ENCODE measurements at places on chromosomes 2 and 18.
A peak's percentile ranks its signal among the peaks of the same experiment; 100 is the strongest.

DNA sequence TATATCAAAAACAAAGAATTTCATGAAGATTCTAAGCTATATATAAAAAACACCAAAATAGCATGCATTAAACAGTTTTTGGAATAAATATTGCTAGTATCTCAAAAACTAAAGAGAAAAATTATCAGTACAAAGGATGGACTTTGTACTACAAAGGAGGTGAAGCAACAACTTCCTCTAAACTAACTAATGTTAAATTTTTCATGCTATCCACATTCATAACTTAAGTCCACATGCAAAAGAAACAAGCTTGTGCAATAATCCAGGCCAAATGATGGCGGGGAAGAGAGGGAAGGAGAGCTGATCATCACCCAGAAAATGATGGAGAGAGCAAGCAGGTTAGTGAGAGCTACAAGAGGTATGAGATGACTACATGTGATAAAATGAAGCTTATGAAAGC is 70.1 kb downstream of the KIDINS220 start:
- DNase-seq, result no peak

- DNase-seq, result peak; percentile 54
Observed at GRCh38 chr2:68925295-68925896, 27.3 kb downstream of the GKN2 start.

- DNase-seq, result no peak
Observed at GRCh38 chr2:31227110-31227509, 6.8 kb upstream of the EHD3 start.

DNA sequence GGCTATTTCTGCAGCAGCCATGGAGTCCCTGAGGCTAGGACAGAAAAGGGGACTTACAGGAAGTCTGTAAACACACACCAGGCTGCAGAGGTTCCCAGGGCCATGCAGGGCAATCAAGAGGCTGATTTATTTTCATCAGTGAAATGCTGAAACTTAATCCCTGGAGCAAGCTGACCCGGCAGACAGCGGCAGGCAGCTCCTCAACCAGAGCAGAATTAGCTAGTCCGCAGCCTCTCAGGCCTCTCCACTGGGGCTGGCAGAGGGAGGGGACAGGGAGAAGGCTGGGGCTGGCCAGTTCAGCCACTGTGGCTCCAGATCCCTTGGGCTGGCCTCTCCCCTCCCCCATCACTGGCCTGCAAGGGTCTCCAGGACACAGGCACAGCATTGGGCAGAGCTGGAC is 136.3 kb downstream of the TNS1 start:
- no peak for DNase-seq

DNA sequence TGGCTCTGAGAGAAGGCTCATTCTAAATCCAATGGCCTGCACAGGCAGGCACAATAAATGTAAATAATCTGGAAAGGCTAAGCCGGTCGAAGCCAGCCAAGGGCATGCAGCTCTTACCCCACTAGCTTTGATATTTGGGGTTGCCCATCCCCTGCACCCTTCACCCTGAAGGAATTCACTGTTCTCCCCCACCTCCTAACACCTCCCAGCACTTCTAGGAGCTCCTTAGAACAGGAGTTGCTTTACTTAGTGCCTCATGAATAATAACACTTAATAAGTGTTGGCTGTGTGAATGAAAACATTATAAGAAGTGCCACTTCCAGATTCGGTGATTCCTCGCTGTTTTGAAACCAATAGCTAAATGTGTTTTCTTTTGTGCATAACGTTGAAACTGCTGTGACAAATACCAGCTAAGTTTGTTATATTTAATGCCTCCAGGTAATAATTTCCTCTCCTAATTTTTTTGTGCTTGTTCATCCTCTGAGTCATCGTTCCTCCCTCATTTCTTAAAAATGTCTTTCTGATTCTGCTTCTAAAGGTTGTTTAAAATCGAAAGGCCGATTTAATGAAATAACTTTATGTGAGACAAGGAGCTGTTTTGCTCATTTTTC is 458.8 kb downstream of the METTL4 start:
- no peak for DNase-seq

DNA sequence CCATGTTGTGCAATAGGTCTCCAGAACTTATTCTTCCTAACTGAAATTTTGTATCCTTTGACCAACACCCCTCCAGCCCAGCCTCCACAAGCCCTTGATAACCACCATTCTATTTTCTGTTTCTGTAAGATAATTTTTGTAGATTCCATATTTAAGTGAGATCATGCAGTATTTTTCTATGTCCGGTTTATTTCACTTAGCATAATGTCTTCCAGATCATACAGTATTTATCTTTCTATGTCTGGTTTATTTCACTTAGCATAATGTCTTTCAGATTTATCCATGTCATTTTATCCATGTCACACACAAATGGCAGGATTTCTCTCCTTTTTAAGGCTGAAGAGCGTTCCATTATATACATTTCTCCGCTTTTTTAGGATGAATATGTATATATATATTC is 24.4 kb upstream of the ONECUT2 start:
- DNase-seq, result no peak

- DNase-seq, result no peak
Observed at GRCh38 chr2:33321236-33321771, 155.1 kb upstream of the RASGRP3 start.

DNA sequence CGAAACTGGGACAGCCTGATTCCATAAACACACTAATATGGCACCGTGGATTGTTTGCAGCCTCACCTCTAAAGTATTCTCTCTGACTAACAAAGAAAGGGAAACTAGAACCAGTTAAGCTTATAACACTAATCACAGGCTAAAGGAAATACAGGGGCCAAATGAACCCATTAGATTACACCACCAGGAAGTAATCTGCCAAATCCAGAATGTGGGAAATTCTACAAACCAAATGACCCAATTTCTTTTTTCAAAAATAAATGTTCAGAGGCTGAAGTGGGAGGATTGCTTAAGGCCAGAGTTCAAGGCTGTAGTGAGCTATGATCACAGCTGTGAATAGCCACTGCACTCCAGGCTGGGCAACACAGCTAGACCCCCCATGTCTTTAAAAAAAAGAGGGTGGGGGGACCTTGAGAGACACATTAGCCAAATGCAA is 1.5 kb upstream of the MPPE1 start:
- peak; percentile 17 for DNase-seq

GRCh38 chr18:43601432-43601831 is 324.1 kb upstream of the SYT4 start:
- DNase-seq, result no peak

DNA sequence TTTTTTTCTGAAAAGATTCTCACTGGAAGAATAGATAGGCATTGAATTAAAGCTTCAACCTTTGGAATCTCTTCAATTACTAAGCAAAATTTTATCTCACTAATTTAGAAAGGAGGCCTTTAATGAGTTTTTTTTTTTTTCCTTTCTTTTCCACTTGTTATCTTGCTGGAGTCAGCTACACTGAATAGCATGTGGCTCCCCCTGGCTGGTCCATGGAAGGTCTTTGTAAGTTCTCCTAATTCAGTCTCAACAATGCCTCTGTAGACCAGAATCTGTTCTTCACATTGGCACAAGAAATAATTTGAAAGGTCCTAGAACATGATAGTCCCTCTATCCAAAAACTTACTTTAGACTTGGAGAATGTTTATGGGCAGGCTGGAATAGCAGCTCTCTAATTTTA is 24.2 kb upstream of the SCN1A start:
- no peak for DNase-seq

GRCh38 chr18:34933909-34934661 is 107.1 kb upstream of the MAPRE2 start:
- no peak for DNase-seq

DNA sequence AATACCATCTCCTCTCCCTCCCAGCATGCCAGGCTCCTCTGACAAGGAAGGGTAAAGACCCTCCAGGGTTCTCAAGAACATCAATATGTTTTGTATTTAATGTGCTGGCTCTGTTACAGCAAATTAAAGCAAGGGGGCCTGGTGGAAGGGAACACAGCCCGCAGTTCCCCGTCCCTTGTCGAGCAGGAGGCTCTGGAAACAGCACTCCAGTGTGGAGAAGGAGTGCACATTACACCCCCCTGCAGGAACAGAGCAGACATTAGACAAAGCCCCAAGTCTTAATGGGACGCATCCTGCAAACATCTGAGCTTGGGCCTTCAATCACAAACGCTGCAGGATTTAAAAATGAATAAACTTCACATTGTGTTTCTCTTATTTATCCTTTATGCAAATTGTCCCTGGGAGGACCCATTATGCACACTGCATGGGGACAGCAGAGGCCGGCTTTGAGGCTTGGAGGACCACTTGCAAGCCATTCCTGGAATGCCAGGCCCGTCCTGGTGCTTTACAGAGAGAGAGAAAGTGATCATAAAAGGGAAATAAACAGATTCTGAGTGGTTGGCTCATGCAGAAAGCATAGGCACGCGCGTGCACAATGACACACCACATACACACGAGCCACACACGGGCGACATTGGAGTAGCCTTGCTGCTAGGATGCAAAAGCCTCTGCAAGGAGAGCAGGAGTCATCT is 328.7 kb downstream of the SMAD2 start:
- DNase-seq, result no peak

GRCh38 chr2:176648700-176649297 is 379.6 kb downstream of the MTX2 start:
- no peak for DNase-seq

GRCh38 chr2:223801736-223802135 is 35.6 kb downstream of the AP1S3 start:
- DNase-seq, result no peak

GRCh38 chr2:57296795-57297517 is 749.6 kb upstream of the VRK2 start:
- DNase-seq, result no peak

DNA sequence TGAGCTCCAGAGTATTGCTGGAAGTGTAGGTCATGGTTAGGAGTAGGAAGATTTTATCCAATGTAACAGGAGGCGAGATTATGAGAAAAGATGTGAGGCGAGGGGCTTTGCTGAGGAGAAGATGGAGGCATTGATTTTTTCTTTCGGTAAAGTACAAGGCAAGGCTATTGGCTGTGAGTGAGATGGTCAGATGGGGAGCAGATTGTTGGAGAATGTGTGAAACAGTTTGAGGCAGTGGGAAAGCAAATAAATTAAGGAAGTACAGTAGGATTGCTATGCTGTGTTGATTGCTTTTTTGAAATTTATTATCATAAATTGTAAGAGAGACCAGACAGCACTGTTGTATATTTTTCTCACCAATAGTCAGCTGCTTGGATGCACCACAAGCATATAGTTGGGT is 173.3 kb downstream of the KCNE4 start:
- no peak for DNase-seq

DNA sequence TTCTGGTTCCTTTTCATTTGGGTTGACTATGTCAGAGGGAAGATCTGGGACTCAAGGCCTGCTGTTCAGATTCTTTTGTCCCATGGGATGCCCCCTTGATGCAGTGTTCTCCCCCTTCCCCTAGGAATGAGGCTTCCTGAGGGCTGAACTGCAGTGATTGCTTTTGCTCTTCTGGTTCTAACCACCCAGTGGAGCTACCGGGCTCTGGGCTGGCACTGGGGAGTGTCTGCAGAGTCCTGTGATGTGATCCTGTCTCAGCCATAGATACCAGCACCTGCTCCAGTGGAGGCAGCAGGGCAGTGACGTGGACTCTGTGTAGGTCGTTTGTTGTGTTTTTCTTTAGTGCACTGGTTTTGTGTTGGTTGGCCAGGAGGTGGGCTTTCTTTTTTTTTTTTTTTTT is 32.1 kb upstream of the RHOB start:
- no peak for DNase-seq

GRCh38 chr2:17303521-17303920 is 214.7 kb downstream of the RAD51AP2 start:
- no peak for DNase-seq

- no peak for DNase-seq
Observed at GRCh38 chr18:24534271-24534670, 73.8 kb downstream of the HRH4 start.

DNA sequence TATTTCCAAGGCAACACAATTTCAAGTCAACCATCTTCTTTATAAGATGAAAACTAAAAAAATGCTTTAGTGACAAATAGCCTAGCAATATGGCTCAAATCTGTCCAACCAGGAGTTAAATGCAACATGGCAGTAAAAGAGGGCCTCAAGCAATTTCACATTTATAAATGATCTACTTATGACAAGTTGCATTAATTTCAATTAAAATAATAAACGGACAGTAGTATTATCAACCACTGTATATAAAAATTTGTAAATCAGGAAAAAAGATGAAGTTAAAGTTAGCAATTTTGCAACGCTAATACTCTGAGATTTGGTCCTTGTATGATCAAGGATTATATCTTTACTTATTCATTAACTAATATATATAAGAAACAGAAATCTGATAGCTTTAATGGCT is 19.3 kb downstream of the CCDC88A start:
- no peak for DNase-seq

DNA sequence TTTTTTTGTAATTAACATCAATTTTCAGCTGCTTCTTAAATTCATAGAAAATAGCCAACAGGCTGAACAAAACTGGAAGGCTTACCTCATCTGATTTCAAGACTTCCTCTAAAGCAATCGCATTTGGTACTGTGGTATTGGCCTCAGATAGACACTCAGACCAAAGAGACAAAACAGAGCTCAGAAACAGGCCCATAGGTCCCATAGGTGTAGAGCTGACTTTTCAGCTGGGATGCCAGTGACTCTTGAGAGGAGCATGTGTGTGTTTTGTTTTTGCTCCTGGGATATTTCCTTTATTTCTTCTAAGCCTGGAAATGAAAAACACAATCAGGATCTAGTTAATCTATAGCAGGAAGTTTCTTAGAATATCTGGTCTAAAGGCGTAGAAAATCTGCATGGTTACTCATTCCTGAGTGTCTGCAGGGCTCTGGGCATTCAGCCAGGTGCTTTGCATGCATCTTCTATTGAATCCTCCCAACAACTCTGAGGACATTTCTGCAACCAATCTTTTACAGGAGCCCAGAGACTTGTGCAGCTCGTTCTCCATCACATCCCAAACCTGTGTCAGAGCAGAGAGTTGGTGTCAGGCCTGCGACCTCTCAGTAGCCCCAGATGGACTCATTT is 190.8 kb downstream of the RTP5 start:
- DNase-seq, result no peak

DNA sequence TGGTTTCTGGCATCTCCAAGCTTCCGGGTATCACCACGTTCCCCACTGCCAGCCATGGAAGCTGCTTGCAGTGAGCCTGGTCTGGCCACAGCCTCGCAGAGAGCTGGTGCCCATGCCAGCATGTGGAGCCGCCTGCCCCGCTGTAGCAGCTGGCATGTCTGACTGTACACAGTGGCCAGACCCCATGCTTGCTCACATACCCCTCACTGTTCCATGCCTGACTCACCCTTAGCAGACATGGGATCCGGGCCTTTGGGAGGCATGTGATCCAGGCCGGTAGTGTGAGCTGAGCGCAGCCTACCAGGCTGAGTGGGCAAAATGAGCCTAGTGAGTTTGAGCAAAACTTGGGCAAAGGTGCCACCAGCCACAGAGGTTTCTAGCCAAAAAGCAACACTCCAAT is 18.8 kb upstream of the RPRD1A start:
- DNase-seq, result no peak

Measured in hematopoietic multipotent progenitor cell treated with erythropoietin and hydrocortisone succinate and interleukin-3 and kit ligand, for 15 days (in vitro differentiated cells).